ENCODE measurements at places on chromosomes 7 and 10.

- peak; percentile 15 for DNase-seq
Measured at GRCh38 chr7:69597278-69598076, 798 bp upstream of the AUTS2 start.

- peak; percentile 20 for DNase-seq
Measured at GRCh38 chr10:62171791-62172190, 96.9 kb downstream of the RTKN2 start.

- no peak for DNase-seq
Measured at GRCh38 chr10:51501396-51501795, 198.0 kb downstream of the CSTF2T start.

DNA sequence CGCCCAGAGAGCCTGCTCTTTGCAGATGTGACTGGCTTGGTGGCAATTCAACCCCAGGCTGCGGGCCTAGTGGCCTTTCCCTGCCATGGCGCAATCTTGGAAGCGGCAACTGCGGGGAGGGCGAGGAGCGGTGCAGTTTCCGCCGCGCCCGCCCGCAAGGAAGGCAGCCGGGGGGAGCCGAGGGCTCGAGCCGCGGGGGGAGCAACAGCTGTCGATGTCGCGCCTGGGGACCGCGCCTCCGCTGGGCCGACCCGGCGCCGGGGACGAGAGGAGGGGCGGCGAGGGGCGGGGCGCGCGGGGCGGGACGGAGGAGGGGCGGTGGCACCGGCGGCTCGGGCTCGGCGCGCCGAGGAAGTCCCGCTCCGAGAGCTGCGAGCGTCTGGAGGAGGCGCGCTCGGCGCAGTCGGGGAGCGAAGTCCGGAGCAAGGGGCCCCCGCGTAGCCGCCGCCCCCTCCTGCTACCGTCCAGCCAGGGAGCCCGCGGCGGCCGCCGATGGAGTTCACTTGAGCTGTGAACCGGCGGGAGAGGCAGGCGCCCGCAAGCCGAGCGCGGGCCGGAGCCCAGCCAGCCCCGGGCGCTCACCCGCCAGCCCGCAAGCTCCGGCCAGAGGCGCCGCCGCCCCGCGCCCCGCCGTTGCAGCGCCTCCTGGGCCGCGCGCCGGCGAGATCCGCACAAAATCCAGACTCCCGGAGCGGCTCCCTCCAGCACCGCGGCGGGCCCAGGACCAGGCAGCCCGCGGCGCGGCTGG, 438.1 kb upstream of the GALNT17 start:
- DNase-seq, result peak; percentile 56

GRCh38 chr10:14953424-14954000, 384 bp downstream of the DCLRE1C start:
- DNase-seq, result peak; percentile 31

DNA sequence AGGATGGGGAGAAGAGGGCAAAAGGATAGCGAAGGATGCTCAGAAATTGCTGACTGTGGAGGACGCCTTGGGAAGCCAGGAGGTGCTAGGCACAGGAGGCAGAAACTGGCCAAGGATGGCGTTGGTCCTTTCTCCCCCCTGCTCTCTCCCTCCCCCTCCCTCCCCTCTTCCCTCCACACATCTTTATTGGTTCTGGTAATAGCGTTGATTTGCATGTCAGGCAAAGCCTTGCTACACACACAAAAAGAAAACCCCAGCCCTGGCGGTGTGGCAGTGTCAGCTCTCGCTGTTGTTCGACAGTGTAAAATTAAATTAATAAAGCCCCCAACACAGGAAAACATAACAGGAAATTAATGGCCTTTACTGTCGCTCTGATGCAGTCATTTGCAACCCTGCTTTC, 47.2 kb downstream of the PAX2 start:
- no peak for DNase-seq

GRCh38 chr7:12300415-12300814, 89.3 kb downstream of the TMEM106B start:
- DNase-seq, result no peak

DNA sequence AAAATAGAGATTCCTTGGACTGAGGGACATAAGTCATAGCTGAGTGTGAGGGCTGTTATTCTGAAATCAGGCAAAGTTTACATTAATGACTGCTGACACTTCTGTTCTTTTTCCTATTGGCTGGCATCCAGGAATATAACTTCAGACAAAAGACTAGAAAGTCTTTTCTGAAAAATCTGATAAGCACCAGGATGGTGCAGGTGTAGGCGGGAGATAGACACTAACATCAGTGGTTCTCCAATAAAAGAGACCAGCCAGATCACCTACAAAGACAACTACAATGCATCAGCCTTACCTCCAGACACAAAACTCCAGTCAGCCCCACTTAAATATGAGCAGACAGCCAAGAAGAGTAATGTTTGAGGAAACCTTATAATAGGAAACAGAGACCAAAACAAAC, 168.3 kb upstream of the LRGUK start:
- no peak for DNase-seq

DNA sequence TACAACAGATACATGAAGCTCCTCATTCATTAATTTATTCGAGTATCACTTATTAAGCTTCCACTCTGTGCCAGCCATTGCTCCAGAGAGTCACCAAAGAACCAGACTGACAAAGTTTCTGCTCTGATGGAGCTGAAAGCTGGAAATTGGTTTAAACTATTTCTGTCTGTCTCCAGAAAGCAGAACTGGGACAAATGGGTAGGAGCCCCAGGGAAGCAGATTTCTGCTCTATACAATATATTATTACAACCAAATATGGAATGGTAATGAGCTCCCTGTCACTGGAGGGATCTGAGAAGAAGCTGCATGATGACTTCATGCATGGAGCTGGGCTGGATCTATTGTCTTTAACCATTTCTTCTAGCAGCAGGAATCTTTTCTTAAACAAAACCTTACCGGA, 165.4 kb upstream of the ADO start:
- no peak for DNase-seq

DNA sequence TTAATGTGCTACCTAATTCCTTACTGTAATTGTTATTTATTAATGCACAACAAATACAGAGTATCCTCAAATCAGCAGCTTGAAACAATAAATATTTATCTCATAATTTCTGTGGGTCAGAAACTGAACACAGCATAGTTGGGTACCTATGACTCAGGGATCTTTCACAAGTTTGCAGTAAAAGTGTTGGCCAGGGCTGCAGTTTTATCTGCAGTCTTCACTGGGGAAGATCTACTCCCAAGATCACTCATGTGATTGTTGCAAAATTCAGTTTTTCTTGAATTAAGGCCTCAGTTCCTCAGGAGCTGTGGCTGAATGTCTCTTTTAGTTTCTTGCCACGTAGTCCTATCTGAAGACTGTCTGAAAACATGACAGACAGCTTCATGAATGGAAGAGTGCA, 237.8 kb downstream of the ZWINT start:
- no peak for DNase-seq

- no peak for DNase-seq
Measured at GRCh38 chr10:45255706-45256105, 59.7 kb downstream of the OR13A1 start.

- no peak for DNase-seq
Measured at GRCh38 chr10:130808243-130808642, 503.3 kb downstream of the TCERG1L start.

GRCh38 chr10:130024779-130025325, 60.8 kb upstream of the EBF3 start:
- DNase-seq, result no peak

- peak; percentile 69 for DNase-seq
Measured at GRCh38 chr7:15685358-15686294, 857 bp downstream of the MEOX2 start.

DNA sequence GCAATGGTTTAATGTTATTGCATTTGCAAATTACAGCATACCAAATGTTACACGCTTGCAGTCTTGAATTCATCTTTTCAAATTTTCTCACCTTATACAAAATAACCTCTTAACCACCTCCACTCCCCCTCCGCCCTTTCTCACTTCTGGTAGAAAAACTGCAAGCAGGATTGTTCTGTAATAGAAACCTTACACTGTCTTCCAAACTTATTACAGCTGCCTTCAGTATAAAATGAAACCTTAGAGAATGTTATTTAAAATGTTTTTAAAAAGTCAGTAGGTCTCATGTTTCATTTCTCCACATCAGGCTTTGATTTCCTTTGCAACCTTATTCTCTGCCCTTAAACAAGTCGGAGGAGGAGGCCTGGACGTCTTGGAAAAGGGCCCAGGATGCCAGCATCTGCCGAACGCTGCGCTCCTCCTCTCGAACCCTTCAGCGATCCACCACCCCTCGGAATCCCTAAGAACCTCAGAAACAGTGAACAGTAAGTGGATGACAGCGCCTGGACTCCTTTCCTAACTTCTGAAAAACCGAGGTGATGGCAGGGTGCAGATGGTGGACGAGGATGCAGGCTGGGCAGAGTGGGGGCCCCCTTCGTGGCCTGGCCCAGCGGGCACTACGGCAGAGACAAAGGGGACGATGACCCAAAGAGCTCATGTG, 74.0 kb downstream of the FGFR2 start:
- DNase-seq, result peak; percentile 48

DNA sequence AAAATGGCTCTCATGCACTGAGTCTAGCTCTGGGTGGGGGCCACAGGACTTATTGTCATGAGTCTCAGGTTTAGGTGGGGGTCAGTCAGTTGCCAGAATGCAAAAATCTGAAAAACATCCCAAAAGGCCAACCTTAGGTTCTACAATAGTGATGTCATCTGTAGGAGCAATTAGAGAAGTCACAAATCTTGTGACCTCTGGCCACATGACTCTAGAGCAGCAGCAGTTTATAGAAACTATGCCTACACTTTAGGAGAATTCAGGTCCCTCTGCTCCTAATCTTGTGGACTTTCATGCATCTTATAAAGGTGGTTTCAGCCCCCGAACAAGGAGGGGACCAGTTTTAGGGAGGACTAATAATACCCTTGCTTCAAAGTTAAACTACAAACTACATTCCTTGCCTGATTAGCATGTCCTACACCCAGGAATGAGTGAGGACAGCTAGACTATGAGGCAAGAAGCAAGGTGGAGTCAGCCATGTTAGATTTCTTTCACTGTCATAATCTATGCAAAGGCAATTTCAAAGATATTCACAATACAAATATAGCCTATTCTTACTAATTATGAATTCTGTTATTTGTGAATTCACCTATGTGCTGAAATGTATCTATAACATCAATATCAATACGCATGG, 123.5 kb upstream of the ADCY1 start:
- no peak for DNase-seq

GRCh38 chr10:123180101-123181090, 26.2 kb downstream of the BUB3 start:
- no peak for DNase-seq

GRCh38 chr10:79335094-79335469, 12.2 kb upstream of the PPIF start:
- DNase-seq, result no peak

- DNase-seq, result peak; percentile 29
Measured at GRCh38 chr10:70589762-70590654, 12.5 kb downstream of the PRF1 start.

- peak; percentile 45 for DNase-seq
Measured at GRCh38 chr7:41438705-41439514, 264.0 kb downstream of the INHBA start.

DNA sequence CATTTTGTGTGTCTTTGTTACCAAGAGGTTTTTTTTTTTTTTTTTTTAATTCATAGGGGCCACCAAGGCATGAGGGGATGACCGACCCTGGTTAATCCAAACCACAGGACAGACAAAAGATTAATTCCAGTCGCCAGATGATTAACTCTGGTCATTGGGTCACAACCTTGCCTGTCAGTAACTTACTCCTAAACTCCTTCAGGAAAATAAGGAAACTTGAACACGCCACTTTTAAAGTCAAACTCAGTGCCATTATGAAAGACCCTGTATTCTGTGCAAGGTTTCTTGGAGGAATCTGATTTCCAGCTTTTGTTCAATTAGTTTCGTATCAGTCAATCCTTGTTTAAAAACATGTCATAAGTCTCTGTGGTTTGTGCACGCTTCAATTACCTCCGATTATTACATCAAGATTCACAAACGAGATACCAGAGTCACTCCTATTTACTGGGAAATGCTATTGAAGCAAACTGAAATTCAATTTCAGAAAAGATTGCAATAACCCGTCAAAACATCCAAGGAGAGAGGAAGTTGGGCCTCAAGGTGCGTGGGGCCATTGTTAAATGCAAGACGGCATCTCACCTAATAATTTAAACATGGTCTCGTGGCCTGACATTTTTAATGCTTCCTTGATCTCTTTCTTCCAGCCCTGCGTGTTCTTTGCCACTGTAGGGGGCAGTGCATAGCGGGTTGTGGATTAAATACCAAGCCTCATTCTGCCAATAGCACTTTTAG, 44.0 kb downstream of the NRP1 start:
- DNase-seq, result no peak

DNA sequence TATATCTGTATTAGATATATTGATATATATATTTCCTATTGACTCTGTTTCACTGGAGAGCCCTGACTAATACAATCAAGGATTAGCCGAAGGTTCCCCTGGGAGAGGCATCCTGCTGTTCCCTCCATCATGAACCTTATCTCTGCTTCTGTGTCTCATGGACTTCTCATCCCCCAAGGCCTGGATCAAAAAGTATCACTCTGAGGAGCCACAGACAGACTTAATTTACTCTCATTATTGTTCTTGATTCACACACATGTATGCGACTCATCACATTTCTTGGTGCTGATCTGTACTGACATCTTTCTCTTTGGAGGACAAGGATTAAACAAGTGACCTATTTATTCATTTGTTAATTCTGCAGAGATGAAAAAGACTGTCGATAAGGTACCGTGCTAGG, 550.2 kb downstream of the KCNMA1 start:
- peak; percentile 48 for DNase-seq

DNA sequence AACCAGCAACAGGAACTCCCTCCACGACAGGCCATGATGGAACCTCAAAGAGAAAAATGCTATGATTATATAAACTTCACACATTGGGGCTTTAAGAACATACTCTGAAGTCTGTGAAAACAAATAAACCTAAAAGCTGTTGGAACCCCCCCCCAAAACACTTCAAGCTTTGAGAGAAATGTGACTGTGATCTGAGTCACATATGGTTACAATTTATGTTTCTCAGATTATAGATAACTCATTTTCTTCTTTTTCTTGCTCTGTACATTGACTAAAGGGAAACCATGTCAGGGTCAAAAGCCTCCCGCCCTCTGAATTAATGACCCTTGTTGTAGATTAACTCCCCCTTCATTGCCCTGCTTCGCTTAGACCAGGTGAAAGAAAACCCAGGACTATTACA, 15.8 kb downstream of the VOPP1 start:
- no peak for DNase-seq

GRCh38 chr7:17773289-17773626, 167.0 kb downstream of the SNX13 start:
- DNase-seq, result peak; percentile 81

DNA sequence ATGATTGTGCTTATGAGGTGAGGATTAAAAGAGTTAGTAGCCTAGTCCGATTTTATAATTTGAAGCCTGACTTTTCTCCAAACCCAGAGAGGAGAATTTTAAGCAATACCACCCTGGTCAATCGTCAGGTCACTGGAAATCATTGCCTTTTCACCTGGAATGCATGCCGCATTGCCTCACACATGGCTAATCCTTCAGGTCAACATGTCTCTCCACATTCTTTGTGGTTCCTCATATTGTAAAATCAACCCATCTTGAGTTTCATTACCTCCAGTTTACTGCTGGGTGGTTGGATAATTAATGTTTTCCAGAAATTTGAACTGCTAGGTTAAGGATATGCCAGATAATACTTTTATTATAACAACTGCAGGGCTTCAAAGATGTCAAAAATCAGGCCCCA, 55.6 kb upstream of the SEMA3E start:
- no peak for DNase-seq

GRCh38 chr10:113458944-113459343, 93.9 kb upstream of the HABP2 start:
- DNase-seq, result no peak
